ENCODE measurements at places on chromosomes 4 and X.

DNA sequence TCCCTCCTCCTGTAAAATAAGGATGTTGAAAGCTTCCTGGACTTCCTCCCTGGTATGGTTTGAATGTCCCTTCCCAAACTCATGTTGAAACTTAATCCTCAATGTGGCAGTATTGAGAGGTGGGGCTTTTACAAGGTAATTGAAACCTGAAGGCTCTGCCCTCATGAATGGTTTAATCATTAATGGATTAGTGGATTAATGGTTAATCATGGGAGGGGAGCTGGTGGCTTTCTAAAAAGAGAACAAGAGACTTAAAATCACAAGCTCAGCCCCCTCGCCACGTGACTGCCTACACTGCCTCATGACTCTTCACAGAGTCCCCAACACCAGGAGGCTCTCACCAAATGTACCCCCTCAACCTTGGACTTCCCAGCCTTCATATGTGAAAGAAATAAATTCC lies 124.6 kb upstream of the ANXA3 start:
- no peak for DNase-seq

GRCh38 chr4:70651864-70652506 lies 14.3 kb downstream of the JCHAIN start:
- no peak for DNase-seq

DNA sequence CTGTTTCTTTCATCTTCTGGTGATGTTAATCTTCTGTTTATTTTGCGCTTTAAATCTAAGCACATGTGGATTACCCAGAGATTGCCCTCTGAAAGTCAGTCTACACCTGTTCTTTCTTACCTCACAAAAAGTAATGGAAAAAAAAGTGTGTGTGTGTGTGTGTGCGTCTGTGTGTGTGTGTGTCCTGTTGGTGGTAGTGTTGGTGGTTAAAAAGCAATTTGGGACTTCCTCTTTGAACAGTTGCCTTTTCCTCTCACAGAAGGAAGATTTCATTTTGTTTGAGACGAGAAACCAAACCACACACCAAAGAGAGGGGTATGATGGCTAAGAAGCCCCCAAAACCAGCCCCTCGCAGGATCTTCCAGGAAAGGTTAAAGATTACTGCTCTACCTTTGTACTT lies at the start of gene STAP1:
Gene STAP1 (plus strand): TSS at position 235 of the 400 bp plus-strand sequence. CDS start 83 bp downstream, at position 318.
- peak; percentile 17 for DNase-seq

DNA sequence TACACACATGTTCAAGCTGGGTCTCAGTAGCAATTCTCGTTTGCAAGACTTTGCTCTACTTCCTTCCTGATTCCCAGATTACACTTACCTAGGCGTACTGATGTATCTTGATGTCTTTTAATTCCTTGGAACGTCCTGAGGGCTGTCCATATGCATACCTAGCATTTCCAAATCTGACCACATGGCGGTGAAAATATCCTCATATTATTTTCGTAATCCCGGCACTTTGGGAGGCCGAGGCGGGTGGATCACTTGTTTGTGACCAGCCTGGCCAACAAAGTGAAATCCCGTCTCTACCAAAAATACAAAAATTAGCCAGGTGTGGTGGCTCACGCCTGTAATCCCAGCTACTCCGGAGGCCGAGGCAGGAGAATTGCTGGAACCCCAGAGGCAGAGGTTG lies 1786.3 kb upstream of the TENM3 start:
- DNase-seq = no peak

DNA sequence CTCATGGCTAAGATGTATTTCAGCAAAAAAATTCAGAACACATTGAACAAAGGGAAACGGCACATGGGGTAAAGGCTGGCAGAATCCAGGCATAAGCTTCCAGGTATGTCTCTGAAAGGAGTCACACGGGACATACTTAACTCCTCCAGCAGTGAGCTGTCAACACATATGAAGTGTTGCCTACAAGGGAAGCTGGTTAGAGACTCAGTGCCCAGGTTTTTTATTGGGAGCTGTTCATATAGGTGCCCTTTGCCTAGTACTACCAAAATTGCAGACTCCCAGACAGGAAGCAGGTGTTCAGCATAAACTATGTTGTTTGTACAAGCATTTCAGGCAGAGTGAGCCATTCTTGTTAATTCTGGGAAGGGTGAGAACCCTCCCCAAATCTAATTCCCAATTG lies 77.4 kb upstream of the PUDP start:
- no peak for DNase-seq

DNA sequence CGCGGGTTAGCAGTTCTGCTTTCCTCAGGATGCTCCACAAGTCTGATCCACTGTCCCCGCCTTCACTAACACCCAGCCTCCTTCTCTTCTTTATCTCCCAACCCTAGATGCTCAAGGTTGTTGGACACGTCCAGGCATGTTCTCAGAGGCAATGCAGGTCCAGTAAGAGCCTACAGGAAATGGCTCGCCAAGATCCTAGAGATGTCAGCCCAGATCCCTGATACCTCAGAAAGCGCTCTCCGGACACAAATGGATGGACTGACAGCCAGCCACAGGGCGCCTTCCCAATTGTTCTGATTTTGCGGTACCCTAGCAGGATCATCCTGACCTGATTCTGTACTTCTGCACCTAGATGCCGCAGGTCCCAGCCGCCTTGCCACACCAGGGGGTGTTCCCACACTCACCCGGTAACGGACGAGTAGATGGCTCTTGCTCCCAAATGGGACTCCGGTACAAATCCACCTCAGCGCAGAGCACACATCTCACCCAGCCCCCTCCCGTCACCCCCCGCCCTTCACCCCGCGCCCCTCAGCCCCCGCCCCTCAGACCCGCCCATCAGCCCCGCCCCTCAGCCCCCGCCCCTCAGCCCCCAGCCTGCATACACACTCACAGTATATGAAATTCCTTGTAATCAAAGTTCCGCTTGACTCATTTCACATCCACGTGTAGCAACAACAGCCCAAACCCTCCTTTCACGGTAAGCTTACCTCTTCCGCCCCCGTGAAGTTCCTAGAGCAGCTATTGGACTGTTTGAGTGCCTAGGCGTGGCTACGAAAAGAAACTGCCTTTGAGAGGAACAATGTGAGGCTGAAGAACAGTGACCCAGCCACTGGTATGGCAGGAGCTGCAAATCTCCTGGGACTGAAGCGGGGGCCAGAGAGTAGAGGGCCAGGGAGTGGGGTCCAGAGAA lies at the start of gene EDA2R:
Gene EDA2R (minus strand): TSS at position 488 of the 910 bp plus-strand sequence. CDS start 23,058 bp downstream, outside the sequence.
- DNase-seq = peak; percentile 38

DNA sequence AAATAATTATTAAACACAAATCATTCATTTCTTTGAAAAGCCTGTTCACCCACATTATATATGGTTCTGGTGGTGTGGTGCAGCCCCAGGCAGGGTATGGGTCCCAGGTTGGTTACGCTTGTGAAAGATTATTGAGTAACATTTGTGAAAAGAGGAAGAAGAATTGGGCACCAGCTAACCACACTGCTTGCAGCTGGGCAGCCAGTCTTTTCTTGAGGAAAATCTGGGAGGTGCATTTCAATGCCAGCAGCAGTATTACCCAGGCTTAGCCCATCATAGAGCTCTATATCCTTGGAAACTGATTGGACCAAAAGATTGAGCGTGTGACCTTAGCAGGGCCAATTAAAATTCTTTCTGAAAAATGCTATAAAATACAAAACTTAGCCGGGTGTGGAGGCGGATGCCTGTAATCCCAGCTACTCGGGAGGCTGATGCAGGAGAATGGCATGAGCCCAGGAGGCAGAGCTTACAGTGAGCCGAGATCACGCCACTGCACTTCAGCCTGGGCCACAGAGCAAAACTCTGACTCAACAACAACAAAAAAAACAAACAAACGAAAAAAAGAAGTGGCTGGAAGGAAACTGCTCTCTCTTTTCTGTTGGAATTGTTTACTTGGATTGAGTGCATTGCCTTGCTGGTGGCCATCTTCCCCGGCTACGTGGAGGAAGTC lies 9.7 kb upstream of the PLAC8 start:
- no peak for DNase-seq

- DNase-seq = no peak
Observed at GRCh38 chr4:52783069-52783468, 31.8 kb upstream of the ERVMER34-1 start.

DNA sequence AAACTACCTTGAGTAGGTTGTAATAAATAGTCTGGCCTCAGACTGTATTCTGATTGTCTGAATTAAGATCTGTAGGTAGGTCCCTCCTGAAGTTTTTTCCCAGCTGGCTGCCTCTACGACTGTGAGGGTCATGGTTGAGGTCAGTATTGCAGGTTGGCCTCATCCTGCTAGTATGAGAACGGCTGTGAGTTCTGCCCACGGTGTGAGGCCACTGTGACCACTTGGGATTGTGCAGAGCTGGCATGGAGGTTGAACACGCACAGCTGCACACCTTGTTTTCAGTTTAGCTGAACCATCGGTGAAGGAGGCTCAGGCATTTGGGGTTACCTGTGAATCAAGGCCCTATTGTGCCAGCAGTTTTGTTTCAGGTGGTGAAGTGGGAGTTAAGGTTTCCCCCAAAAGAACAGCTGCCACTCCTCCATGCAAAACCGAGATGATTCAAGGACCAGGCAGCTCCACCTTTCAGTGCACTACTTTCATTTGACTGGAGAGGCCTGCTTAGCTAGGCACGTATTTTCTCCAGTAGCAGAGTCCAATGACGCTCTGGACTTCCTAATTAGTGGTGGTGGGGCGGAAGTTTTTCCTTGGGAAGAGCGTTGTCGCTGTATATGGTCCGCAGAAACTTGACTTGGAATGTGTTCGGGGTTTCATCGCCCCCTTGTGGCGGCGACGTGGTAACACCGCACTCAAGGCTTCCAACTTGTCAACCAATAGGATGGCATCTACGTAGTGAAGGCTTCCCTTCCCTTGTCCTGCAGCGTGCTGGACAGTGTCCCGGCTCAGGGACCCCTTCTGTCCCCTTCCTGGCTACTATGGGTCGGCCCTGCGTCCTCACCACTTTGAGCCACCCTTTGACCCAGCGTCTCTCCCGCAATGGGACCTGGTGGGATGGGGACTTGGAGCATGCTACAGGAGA lies 13.8 kb downstream of the CMC4 start:
- peak; percentile 19 for DNase-seq

DNA sequence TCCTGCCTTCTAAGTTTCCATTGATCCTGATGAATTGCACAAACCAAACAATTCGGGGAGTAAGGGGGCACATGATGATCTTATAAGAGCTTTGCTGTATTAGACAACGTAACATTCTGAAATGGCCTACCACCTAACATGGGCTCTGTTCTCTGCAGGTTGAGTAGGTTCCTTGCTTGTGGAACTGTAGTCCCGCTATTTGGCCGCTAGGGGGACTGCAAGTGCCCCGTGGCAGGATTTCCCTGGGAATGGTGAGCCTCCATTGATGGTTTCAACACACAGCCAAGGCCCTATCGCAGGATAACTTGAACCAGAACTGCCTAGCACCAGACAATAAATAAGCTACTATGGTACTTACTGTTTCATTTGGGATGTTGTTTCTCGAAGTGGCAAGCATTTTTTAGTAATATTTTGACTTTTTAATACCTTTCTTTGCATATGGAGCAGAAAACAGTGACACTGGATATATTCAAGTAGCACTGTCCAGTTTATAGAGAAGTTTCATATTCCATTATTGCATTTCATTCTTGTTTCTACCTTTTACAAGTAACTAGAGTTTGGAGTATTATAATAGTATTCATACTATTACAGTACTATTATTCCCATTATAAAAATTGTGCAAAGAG lies 11.9 kb downstream of the AR start:
- DNase-seq = no peak

GRCh38 chr4:145217349-145217748 lies 37.0 kb upstream of the OTUD4 start:
- no peak for DNase-seq

DNA sequence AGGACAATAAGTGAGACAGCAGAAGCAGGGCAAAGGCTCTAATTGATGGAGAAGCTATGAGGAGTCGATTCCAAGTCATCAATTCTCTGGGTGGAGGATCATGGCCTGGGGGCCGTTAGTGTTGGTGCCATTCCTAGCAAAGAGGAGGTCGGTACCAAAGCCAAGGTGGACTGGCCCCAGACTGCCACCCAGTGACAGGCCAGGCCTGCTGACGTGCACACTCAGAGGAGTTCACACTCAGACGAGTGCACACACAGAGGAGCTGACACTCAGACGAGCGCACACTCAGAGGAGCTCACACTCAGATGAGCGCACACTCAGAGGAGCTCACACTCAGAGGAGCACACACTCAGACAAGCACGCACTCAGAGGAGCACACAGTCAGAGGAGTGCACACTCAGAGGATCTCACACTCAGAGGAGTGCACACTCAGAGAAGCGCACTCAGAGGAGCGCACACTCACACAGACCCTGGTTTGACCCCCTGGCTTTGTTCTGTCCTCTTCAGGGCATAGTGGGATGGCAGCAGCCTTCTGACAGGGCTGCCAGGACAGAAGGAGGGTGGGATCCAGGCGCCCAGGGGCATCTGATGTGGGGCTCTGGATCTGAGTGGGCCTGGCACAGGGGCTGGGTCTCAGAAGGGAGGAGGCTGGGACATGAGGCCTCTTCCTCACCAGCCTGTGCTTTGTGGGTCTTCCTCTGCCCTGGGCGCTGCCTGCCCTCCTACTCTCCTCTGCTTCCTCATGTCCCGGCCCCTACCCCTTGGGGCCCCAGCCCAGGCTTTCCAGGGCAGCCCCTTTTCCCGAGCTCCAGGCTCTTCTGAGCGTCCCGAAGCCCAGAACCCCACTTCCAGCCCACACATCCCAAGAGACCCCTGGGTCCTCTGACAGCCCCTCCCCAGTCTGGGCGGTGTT lies 41.7 kb upstream of the NKX1-1 start:
- DNase-seq = no peak

DNA sequence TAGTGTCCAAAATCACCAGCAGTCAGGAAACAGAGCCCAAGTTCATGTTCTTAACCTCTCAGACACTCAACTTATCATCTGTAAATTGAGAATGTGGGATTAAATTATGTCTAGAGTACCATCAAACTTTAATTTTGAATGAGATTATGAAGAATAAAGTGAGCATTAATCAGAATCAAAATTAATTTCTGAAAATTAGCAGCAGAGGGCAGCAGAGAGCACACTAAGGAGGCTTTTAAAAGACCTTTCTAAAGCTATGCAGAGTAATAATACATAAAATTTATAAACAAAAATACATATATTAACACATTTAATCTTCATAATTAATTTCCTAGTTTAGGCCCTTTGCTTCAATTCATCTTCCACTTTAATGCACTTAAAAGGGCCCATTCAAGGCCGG lies 7.1 kb downstream of the TASL start:
- no peak for DNase-seq

DNA sequence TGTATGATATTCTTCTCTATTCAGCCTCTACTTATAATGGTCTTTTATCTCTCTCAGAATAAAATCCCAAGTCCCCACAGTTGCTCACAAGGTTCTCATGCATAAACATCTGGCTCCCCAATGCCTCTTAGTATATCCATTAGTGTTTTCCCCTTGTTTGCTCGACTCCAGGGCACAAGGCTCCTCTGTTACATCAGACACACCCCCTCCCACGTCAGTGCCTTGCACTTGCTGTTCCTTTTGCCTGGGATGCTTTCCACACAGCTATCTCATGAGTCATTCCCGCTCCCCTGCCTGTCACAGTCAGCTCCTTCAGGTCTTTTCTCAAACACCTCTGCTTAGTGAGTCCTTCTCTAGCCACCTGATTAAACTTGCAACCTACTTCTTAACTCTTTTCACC lies 260.2 kb downstream of the IL1RAPL1 start:
- DNase-seq = no peak

- no peak for DNase-seq
Observed at GRCh38 chrX:54043541-54044125, 640 bp downstream of the PHF8 start.

- no peak for DNase-seq
Observed at GRCh38 chr4:73070074-73070390, 516 bp upstream of the COX18 start.

All from stimulated activated CD4-positive, alpha-beta T cell treated with anti-CD3 and anti-CD28 coated beads, Interleukin-2, amount 100 ng/mL, for 4 hours (primary cell).